ENCODE measurements at places on chromosomes 13 and 19.
A peak's percentile ranks its signal among the peaks of the same experiment; 100 is the strongest.

DNA sequence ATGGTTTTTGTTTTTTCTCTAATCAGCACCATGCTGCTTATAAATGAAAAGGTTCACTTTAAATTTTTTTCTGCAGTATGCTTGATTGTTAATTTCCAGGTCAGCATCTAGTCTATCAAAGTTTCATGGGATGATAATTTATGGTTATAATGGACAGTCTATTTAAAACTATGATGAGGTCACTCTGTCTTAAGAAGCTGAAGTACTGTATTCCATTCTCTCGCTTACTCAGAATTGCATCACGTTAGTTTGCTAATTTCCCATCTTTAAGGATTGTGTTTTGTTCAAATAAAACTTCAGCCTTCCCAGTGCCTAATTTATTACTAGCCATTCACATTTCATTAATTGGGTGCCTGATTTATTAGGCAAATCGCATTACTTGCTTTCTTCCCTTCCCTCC is 94.3 kb downstream of the GPC6 start:
- peak; percentile 60 for DNase-seq

- DNase-seq, result peak; percentile 53
Observed at GRCh38 chr13:109667056-109667455, 119.3 kb downstream of the IRS2 start.

DNA sequence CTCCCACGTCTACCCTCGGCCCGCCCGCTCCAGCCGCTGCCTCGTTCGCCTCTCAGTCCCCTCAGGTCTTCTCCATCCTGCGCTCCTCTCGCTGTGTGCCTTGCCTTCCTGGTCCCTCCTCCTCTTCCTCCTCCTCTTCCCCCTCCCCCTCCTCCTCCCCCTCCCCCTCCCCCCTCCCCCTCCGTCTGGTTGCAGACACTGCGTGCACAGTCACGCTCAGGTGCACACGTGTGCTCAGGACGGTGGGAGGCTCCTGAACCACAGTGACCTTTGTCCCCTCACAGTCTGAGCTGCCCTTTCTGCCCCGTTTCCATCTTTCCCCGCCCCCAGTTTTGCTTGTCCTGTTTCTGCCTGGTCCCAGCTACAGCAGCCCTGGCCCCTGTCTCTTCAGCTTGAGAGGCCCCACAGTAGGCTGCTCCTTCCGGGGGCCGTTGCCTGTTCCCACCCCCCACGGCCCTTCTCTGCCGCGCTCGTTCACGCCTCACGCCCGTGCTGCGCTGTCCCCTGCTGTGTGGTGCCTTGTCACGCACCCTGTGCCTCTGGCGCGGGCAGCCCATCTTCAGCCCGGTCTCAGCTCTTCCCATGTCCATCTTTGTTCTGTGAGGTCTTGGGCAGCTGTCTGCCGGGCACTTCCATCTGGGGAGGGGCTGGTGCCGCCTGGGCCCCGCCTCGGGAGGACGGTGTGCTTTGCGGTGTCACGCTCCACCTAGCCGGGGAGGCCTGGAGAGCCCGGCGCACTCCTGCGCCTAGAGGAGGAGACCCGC is 13.8 kb upstream of the RPS15 start:
- no peak for DNase-seq

DNA sequence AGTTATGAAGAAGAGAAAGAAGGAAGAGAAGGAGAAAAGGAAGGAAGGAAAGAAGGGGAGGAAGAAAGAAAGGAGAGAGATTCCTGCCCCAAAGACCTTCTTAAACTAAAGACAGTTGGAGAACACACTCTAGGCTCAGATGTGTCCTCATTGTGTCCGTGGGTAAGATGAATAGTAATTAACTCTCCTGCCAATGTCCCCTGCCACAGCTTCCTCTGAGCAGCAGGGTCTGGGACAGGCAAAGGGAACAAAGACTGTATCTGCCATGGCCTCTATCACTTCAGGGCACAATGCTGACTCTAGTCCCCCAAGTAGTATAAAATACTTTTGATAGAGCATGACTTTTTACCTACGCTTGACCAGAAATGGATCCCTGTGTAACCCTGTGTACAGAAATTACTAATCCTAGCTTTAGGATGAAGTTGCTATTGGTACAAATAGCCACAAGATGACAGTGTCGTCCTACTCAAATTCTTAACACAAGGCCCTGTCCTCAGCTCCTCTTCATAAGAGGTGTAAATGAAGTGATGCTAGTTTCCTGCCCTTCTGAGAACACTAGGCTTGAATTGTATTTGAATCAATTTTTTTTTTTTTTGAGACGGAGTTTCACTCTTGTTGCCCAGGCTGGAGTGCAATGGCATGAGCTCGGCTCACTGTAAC is 186.2 kb upstream of the GPR12 start:
- peak; percentile 32 for DNase-seq

GRCh38 chr19:2992958-2993357 is 15.6 kb downstream of the TLE6 start:
- DNase-seq, result no peak

- DNase-seq, result no peak
Observed at GRCh38 chr19:38513762-38514167, 80.3 kb downstream of the RYR1 start.

GRCh38 chr13:36154567-36155291 is 23.5 kb upstream of the DCLK1 start:
- DNase-seq, result no peak

DNA sequence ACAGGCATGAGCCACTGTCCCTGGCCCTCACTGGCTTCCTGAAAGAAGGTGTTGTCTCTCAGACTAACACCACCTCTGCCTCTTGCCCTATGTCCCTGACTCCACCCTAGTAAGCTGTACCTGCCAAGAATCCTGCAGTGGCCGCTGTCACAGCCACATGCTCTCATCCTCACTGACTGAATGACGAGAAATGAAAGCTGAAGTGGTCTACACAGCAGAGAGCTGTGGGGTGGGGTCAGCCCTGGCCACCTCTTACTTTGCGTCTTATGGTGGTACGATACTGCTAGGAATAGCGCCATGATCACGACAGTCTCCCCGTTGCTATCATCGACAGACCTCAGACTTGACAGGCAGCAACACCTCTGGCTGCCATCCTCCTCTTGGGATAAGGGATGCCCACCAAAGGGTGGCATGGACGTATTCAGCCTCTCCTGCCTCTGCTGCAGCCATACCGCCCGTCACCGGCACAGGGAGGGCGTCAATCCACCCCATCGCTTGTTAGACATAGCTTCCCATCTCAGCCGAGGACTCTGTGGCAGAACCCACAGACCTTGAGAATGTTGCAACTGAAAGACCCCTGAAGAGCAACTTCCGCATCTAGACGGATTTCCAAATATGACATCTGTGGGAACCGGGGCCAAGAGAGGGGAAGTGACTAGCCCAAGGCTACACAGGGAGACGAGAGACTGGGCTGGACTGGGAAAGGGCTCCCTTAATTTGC is 809 bp downstream of the MYO1F start:
- no peak for DNase-seq

DNA sequence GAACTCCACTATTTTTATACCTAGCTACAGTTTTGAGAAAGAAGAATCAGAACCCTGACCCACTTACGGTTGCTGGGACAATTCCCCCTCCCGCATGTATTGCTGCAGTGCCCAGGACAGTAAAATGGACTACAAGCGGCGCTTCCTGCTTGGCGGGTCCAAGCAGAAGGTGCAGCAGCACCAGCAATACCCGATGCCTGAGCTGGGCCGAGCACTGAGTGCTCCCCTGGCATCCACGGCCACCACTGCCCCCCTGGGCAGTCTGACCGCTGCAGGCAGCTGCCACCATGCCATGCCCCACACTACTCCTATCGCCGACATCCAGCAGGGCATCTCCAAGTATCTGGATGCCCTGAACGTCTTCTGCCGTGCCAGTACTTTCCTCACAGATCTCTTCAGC is 46.0 kb downstream of the GARRE1 start:
- DNase-seq, result no peak

GRCh38 chr19:11662278-11662677 is 65.0 kb downstream of the ZNF627 start:
- no peak for DNase-seq

DNA sequence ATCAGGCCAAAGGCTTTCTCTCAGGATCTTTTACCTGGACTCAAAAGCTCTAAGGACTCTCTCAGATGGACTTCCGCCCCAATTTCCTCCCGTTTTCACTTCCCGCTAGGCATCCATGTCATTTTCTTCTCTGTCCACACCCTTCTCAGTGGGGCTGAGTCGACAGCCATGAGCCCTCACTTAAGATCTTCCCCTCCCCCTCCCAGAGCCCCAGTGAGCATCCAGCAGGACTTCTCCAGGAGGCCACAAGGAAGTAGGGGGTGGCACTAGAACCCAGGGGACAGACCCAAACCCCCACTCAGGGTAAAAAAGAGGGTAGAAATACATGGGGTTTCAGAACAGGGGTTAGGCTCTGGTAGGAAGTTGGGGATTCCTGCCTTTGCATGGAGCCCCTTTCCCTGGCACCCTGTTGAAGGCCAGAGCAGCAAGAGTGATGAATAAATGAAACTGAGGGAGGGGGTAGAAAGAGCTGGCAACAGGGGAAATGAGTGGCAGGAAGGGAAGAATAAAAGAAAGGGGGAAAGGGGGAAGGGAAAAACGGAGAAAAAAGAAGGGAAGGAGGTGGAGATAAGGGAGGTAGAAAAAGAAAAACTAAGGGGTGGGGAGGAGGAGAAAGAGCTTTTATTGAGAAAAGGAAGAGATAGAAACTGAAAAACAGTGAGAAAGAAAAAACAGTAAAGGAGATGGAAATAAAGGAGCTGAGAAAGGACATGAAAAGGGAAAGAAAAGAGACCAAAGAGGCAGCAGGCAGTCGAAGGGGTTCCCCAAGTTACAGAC is 42.3 kb downstream of the DEDD2 start:
- DNase-seq, result no peak

GRCh38 chr13:33931397-33932311 is 113.7 kb downstream of the RFC3 start:
- DNase-seq, result peak; percentile 65

DNA sequence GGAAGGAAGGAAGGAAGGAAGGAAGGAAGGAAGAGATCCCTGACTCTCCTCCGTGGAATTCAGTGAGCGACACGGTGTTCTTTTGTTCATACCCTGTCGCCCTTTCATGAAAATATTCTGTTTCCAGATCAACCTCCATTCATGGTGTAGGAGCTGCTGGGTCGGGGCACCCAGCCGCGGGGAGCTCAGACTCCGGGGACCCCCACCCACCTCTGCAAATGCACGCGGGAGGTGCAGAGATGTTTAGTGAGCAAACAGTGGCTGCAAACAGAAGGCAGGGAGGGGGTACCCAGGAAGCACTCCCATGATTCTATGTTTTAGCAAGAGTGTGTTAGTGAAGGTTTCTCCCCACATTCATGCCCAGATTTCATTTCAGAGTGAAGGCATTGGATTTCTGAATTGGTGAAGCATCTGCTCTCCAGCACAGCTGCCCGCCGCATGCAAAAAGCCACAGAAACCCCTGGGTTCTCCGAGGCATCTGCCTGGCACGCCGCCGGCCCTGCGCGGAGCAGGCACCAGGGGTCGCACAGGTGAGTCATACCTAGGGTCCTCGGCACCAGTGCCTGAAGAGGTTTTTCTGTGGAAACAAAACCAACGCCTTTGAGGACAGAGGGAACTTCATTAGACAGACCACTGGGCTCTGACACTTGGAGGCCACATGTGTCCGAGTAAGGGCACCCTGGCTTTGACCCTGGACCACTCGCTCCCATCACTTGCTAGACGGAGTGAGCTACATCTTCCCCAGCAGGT is 80.6 kb downstream of the ZNF557 start:
- DNase-seq, result no peak

- DNase-seq, result peak; percentile 45
Observed at GRCh38 chr13:105997581-105998550, 537.6 kb downstream of the EFNB2 start.

DNA sequence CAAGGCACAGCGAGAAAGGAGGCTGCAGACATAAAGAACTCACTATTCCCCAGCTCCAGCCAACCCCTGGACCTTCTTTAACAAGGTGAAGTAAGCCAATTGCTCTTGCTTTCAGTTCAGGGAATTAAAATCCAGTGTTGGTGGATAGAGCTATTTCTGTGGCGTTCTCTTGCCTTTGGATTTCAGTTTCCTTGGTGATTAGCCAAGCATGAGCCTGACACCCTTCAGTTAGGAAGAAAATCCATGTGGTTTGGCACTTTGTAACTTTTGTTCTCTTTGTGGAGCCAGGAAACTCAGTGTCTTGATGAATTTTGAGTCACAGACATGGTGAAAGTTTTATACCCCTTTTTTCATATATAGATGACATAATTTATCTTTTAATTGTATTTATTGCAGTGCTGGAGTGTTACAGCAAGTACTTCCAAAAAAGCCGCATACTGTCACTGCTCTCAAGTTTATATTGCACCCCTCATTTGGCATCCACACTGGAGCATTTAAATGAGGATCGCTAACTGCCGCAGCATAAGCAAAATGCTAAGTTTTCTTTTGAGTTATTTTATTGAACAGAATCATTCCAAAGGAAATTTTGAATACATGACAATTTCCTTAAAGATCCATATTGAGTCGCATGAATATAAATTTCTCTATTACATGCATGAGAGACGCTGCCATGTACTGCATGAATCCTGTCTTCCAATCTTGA is 406.8 kb downstream of the MYO16 start:
- peak; percentile 37 for DNase-seq

DNA sequence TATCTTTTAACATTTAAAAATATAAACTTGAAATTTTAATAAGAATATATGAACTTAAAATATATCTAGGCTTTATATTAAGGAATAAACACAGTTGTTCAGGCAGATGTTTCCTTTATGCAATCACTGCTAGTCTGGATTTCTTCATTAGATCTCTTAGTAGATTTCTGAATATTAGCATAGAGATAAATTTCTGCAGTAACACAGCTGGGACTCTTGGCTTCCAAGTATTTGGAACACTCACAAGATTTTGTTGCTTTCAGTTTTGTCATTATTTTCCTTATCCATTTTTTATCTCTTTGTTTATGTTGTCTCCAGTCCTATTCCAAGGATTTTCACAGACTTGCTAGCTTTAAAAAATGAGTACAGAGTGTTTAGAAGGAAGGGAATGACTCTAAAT is 857.1 kb downstream of the GPC5 start:
- DNase-seq, result no peak

- peak; percentile 82 for DNase-seq
Observed at GRCh38 chr19:19490214-19490968, 25.0 kb downstream of the TSSK6 start.

Measured in fibroblast of skin of right quadriceps (primary cell).